ENCODE measurements at places on chromosomes 2 and 18.

DNA sequence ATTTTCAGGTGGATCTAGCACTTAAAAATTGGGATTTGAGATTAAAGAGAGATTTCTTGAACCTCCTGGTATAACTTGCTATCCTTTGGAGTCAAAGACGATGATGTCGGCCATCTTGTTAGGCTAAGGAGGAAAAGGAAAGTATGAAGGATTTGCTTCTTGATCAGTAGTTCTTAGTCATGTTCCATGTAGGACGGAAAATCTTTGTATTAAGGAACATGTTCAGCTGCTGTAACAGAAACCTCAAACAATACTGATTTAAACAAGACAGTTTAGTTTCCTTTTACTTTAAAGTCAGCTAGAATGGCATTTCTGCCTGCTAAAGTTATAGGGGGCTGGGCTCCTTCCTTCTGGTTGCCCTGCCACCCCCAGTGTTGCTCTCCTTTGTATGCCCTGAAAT, 56.4 kb upstream of the MGAT5 start:
- no peak for DNase-seq

DNA sequence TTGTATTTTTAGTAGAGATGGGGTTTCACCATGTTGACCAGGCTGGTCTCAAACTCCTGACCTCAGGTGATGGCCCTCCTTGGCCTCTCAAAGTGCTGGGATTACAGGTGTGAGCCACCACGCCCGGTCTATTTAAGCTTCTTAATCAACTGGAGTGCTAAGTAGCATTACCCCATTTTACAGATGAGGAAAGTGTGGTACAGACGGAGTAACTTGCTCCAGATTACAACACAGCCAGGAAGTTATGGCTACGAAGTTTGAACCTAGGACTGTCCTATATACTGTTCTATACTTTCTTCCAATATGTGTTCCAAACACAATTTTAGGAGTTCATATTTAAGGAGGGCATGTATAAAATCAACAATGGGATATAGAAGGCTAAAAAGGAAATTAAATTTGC, 197.7 kb downstream of the TGIF1 start:
- DNase-seq = no peak

GRCh38 chr2:98504381-98505109, 59.9 kb downstream of the INPP4A start:
- DNase-seq = no peak

GRCh38 chr2:187520121-187520624, 34.1 kb downstream of the TFPI start:
- DNase-seq = no peak

- DNase-seq = no peak
Measured at GRCh38 chr2:122710049-122710448, 954.6 kb downstream of the TSN start.

DNA sequence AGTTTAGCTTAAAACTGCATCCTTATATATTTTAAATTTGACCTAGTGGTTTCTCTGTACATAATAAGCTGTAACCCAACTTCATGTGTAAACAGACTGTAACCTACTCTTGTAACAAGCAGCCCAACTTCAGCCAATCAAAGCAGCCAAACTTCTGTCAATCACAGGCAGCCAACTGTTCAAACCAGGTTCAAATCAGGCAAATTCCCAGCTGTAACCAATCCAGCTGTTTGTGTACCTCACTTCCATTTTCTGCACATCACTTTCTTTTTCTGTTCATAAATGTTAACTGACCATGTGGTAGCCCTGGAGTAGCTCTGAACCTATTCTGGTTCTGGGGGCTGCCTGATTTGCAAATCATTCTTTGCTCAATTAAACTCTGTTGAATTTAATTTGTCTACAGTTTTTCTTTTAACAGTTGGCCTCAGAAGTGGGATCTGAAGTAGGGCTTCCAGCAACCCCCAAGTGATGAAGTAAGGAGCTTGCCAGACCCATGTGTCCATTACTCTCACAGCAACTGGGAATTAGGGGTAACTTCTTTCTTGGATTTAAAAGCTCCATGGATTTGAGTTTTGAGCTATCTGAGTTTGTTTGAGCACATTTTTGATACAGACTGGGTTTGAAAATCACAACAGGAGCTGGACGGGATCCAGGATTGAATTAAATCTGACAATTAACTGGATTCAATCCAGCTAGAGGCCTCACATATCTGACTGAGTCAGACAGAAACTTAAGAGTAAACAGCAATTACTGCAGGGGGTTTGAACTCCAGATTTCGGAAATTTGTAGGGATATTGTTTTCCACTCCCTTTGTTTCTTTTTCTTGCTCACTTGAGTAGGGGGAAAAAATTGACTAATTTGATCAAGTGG, 1569.7 kb upstream of the SLC39A10 start:
- DNase-seq = no peak

- no peak for DNase-seq
Measured at GRCh38 chr2:68906716-68907115, 35.5 kb upstream of the BMP10 start.

DNA sequence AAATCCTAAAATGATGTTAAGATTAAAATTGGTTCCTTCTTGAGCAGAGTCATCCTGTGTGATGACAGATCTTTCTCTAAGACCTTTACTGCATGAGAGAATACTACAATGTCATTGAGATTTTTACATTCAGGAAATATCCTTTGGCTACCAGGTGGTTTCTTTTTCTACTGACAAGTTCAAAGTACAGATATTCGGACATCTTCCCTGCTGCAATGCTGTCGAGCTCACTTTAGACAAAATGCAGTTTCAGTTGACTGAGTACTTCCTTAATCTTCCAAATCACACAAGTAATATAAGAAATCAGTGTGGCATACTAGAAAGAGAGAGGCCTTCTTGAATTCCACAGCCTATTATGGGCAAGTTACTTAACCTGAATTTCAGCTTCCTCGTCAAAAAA, 207.9 kb upstream of the ACVR2A start:
- DNase-seq = no peak

DNA sequence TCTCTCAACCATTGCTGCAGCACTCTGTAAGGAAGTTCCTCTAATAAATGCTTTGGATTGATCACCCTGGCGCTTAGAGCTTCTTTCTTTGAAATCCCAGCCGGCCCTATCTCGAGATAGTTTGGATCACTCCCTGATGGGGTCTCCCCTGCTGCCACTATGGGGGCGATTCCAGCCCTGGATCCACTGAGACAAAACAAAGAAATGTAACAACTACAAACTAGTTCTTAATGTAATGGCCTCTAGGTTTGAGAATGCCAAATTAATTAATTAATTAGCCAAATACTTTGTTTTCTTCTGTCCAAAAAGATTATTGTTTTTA, 15.2 kb downstream of the SRSF7 start:
- DNase-seq = no peak

GRCh38 chr2:197294260-197294659, 16.3 kb downstream of the ANKRD44 start:
- peak; percentile 44 for DNase-seq

DNA sequence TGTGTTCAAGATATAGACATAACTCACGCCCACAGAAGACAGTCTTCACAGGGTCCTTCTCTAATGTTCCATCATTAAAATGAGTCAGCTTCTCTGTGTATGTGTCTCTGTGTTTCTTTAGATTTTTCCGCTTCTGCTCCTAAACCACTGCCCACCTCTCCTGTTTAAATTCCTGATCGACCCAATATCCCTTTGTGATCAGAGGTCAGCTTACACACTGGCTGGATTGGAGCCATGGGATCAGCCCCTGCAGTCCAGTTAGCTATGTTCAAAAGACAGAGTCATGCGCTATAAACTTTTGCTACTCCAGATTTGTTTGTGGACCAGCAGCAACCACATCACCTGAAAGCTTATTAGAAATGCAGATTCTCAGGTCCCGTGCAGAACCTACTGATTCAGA, 229.2 kb downstream of the C1D start:
- DNase-seq = no peak

DNA sequence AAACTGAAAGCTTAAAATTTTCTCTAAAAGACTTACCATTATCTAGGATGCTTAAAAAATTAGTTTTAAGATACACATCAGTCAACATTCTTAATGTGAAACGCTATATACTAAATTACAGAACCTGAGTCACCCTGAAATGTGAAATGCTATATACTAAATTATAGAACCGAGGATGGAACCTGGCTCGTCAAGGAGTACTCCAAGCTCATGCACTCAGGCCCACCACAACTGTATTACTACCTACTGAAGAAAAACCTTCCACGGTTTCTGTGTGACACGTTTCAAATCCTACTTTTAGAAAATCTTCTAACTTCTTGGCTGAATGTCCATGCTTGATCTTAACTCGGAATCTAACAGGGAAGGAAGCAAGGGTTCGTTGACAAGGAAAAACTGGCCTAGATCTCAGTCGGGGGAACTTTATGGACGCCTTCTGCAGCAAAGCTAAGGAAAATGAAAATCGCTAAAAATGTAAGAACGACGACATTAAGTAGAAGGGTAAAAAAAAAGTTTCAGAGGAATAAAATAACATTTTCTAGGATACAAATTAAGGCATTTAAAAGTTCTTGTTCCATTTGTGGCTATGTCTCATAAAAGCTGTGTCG, 1.4 kb downstream of the PRKD3 start:
- no peak for DNase-seq

GRCh38 chr2:121898483-121898882, 143.0 kb downstream of the TSN start:
- DNase-seq = no peak

DNA sequence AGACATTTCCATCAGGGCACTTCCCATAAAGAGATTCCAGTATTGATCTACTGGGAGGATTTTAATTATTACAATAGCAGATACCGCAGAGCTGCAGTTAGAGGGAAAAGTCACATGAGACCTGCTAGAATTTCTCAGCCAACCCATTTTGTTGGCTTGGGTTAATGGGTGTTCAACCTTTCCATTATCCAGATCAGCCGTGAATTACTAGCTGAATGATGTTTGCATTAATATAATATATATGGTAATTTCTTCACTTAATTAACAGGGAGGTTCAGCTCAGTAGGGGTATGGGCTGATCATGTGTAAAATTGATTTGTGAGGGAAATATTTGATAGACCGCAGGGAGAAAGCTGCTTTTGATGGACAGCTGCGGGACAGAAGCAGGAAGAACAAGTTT, 56.4 kb upstream of the OTX1 start:
- no peak for DNase-seq

GRCh38 chr2:169112841-169113240, 43.5 kb downstream of the DHRS9 start:
- DNase-seq = no peak

DNA sequence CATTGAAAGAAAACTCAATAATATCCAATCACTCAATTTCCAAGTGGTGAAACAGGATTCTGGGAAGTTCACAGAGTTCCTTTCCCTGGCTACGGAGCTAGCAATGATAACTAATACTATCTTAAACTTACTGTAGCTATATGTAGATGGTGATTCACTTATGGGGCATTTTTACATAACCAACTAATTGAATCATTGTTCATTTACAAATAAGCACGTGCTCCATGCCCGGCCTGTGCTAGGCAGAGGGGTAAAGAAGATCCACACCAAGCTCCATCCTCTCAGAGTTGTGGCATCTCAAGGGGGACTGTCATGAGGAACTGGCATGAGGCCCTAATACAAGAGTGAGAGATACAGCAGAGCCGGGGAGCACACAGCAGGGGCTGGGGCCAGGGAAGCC, 176.3 kb downstream of the ANKRD30B start:
- DNase-seq = no peak

GRCh38 chr2:157059036-157059435, 198.5 kb upstream of the GALNT5 start:
- no peak for DNase-seq

DNA sequence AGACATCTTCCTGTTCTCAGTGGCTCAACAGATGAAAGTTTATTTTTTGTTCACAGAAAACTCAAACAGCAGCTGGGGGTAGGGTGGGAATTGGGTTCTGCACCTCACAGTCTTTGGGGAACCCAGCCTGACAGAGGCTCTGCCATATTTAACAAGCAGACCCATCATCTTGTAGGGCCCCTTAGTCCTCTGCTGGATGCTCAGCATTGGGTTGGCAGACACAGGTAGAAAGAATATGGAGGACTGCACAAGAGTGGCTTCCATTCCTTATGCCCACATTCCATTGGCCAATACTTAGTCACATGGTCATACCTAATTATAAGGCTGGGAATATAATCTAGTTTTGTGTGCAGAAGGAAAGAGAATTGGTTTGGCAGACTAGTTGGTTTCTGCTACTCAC, 89.1 kb downstream of the MYO3B start:
- DNase-seq = no peak

GRCh38 chr2:238988105-238988504, 140.2 kb downstream of the TWIST2 start:
- no peak for DNase-seq

GRCh38 chr2:54629914-54630857, 93.3 kb upstream of the EML6 start:
- DNase-seq = no peak

GRCh38 chr2:71742953-71743601, 289.7 kb downstream of the DYSF start:
- no peak for DNase-seq

DNA sequence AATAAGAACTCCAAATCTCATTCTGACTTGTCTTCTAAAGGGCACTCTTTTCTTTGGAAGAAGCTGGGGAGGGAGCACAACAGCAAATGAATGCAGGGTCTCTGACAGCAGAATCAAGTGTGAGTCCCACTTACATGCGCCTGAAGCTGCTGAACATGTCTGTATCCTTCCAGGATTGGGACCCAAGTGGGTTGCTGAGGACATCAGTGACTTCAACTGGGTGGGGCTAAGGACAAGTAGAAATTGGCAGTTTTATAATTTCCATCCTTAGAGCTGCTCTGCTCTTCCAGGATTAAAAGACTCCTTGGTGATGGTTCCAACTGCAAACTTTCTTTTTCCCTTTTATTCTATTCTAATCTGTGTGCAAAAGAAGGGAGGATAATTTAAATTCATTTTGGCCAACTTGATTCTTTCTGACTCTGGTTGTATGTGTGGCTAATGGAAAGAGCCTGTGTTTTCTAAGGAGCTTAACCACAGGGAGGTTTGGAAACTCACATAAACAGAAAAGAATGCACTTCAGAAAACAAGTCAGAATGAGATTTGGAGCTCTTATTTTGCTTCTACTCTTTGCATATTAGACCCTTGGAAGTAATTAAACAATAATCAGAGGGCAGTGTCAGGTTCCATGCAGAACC, 20.6 kb downstream of the ANTXR1 start:
- DNase-seq = no peak

DNA sequence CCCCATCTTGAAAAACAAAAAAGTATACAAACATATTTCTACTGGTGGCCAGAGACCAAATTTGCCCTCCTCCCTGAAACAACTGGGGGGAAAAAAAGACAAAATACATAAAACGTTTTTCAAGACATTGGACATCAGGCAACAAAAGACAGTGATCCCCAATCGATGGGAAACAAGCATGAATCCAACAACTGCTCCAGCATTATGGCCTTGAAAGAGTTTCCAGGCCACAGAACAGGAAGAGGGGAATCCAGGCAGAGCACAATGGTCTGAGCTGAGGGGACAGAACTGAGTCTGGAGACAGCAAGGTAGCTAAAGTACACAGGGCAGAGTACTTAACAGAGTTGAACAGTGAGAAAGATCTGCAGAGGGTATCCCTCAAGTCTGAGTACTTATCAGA, 4.4 kb downstream of the CCDC88A start:
- DNase-seq = no peak

DNA sequence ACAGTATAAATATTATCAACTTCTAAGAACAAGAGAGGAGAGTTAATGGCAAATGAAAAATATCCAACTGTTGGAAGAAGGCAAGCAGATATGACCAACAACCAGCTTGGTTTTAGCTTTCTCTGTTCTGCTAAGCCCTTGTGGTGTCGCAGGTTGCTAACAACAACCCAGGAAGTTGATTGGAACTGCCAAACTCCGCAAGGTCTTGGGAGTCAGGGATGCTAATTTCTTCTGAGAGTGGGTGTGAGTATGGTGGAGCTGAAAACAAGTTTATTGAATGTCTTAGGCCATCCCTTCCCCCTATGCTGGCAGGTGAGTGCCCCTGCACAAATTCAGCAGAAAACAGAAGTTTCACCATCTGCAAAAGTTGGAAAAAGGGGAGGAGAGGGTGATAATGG, 17.5 kb downstream of the BZW1 start:
- no peak for DNase-seq
